ENCODE measurements at places on chromosomes 11 and 22.
A peak's percentile ranks its signal among the peaks of the same experiment; 100 is the strongest.

DNA sequence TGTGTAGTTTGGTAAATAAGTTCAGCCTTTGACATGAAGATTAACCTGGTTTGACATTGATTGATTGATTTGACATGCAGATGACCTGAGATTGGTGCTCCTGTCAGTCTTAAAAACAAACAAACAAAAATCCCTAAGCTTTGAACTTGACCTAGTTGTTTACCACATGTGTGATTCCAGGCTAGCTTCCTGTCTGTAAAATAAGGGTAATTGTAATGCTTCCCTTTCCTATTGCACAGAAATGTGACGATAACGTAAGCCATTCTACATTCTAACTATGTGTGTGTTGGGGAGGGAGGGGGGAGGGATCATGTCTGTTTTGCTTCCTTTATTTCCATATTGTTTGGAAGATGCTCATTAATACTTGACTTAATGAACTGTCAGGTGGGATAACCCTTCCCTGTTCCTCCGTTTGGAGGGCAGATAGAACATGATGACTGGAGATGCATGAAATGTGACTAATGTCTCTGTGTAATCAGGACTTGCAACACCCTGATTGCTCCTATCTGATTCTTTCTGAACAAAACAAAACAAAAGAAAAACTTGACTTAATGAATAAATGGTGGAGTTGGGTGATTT, 106.1 kb upstream of the CLMP start:
- no peak for DNase-seq

DNA sequence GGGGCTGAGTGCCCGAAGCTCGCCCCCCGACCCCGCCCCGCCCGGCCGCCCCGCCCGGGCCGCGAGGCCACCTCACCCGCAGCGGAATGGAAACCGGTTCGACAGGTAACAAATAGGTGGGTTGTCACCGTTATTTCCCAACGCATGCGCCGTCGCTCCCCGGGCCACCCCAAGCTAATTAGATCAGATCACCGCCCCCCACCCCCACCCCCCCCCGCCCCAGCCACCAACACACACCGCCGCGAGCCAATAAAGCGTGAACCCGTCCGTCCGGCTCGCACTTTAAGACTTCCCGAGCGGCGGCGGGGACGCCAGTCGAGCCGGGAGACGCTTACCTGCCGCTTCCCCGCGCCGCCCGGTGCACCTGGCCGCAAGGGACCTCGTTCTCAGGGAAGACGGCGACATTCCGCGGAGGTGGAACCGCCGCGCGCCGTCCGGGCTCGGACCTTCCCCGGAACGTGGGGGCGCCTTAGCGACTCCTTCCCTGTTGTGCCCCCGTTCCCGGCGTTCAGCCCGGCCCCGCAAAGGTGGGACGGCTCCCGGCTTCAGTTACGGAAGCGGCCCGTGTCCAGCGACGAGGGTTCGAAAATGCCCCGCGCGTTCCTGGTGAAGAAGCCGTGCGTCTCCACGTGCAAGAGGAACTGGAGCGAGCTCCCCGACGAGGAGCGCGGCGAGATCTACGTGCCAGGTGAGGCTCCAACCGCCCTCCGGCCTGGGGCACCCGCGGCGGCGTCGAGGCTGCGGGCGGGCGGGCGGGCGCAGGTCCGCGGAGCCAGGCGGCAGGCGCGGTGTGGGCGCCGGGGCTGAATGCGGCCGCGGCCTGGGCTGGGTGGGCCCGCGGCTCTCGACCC, at the start of gene OVOL1:
Gene OVOL1, plus strand, starts transcription at position 278 of the 851 bp plus-strand sequence. Its CDS starts 311 bp downstream, at position 589.
- no peak for DNase-seq

- DNase-seq = no peak
Observed at GRCh38 chr11:12441231-12441861, 64.0 kb downstream of the PARVA start.

GRCh38 chr11:119093942-119094815, 7.5 kb downstream of the DPAGT1 start:
- DNase-seq = peak; percentile 39

DNA sequence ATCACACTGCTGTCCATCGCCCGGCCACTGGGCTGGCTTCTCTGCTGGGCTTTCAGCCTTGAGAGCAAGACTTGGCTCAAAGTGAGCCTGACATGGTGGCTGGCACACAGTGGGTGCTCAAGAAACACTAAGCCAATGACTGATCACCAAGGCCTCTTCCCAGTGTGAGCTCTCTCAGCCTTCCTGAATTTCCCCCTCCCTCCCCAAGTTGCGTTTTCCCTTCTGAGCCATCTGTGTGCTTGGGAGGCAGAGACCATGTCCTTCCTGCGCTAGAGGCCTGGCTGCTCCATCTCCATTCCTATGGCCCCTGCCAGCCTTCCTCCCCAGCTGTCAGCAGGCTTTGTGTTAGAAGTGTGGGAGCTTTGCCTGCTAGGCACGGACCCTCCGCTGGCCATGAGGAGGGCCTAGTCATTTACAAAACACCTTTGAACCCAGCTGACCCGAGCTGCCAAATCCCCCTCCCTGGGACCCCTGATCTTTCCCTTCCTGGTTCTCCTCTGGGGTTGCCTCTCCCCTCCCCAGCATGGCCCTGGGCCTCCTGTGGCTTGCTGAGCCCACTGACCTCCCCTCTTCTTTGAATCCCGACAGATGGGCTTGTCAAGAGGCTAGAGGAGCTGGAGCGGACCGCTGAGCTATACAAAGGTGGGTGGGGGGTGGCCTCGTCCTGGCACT, 13.2 kb downstream of the PICK1 start:
- no peak for DNase-seq

GRCh38 chr11:128865490-128865889, 1.6 kb downstream of the KCNJ1 start:
- no peak for DNase-seq

- no peak for DNase-seq
Observed at GRCh38 chr11:128501632-128502549, 85.5 kb downstream of the ETS1 start.

DNA sequence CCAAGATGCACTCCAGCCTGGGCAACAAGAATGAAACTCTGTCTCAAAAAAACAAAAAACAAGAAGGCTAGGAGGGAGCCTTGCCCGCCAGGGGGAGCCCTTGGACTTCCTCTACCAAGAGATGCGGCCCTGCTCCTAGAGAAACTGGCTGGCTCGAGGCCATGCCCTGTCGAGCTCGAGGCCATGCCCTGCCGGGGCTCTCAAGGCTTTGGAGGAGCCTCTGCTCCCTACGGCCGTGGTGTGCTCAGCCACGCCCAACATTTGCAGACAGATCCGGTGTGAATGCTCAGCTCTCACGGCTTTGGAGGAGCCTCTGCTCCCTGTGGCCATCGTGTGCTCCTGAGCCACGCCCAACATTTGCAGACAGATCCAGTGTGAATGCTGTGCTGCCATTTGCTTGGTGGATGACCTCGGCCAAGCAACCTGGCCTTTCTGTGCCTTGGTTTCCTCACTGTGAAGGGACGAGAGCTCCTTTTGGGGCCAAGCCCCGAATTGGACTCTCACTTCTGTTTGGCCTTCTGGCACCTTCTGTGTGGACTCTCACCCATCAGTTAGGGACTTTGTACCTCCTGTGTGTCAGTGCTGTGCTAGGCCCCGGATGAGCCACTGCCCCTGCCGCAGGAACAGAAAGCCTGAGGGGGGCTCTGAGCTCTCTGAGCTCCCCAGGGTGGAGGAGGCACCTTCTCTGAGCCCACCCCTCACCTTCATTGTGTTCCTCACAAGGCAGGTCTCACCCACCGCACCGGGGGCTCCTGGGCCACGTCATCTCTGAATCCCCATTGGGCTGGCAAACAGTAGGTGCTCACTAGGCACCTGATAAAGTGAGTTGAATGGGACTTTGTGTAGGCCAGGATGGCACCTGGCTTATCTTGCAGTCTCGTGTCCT, 14.1 kb downstream of the C11orf24 start:
- DNase-seq = peak; percentile 82

- no peak for DNase-seq
Observed at GRCh38 chr11:21710809-21711208, 482.1 kb upstream of the ANO5 start.

DNA sequence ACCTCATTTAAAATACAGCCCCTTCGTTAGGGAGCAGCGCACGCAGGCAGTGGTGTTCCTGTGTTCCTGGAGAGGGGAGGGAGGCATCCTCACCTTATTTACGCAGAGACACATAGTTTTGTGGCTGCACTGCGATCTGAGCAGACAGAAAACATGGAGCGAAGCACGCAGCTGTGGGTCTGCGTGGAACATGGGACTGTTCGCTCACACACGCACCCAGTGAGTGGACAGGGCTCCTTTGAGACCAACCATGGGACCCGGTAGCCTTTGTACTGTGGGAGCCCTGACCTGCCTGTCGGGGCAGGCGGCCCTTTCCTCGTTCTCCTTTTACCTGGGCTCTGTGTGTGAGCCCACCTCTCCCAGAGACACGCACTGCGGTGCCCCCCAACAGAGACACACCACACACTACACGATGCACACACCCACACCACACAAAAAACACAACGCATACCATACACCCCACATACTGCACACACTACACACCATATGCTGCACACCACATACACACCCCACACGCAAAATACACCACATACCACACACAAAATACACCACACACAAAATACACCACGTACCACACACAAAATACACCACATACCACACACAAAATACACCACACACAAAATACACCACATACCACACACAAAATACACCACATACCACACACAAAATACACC, 1245.7 kb downstream of the BRD1 start:
- no peak for DNase-seq

DNA sequence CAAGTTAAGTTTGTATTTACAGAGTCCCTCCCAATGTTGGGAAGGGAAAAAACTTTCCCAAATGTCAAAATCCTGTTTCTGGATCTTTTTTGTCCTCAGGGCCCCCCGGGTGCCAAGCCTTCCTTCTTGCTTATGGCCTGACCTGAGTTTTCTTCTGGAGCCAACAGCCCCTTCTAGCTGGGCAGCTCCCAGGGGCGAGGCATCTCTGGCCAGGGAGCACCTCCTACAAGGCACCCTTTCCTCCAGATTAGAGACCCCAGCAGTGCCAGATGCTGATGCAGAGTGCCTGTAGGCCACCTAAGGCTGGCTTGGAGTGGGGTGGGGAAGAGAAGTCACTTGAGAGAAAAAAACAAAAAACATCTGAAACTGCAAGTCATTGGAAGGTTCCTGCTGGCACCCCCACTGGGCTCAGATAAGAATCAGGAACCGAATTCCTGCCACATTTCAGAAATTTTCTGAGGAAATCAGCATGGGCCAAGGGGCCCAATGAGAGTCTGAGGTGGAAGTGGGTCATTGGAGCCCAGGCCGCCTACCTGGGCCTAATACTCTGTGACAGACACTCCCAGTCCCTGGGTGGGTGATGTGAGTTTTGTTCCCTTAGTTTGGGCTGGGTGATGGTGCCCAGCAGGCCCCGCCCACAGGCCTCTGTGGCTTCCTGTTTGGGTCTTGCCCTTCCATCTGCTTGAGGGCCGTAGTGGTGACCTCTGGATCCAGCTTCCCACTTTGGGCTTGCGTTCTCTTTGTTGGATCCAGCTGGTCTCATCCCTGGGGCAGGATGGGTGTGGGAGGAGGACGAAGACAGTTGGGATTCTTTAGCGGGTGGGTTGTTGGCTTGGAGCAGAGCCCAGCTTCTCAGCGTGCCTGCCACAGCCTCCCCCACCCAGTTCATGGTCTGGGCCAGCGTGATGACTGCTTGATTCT, 40.6 kb downstream of the PARVA start:
- no peak for DNase-seq

- DNase-seq = no peak
Observed at GRCh38 chr11:127390465-127390864, 389.9 kb upstream of the KIRREL3 start.

DNA sequence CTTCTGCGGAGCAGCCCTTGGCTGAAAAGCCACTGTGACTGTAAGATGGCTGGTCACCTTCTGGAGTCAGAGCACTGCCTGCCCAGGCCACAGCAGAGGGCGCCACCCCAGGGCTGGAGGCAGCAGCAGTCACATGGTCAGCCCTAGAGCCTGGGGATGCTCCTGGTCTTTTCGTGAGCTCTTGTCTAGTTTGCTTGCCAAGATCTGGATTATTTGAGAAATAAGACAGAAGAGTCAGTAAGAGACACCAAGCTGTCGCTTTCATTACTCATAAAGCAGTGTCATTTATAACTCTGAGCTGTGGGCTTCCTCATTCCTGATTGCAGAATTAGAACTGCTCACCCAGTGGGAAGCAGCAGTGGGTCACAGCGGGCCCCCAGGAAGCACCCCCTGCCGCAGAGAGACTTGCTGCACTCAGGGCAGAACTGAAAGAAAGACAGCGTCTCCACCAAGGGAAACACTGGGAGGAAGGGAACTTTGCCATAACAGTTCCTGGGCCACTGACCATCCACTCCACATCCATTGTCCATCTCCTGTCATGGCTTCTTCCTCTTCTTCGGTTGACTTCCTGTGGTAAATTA, 56.7 kb downstream of the PPP6R2 start:
- no peak for DNase-seq

DNA sequence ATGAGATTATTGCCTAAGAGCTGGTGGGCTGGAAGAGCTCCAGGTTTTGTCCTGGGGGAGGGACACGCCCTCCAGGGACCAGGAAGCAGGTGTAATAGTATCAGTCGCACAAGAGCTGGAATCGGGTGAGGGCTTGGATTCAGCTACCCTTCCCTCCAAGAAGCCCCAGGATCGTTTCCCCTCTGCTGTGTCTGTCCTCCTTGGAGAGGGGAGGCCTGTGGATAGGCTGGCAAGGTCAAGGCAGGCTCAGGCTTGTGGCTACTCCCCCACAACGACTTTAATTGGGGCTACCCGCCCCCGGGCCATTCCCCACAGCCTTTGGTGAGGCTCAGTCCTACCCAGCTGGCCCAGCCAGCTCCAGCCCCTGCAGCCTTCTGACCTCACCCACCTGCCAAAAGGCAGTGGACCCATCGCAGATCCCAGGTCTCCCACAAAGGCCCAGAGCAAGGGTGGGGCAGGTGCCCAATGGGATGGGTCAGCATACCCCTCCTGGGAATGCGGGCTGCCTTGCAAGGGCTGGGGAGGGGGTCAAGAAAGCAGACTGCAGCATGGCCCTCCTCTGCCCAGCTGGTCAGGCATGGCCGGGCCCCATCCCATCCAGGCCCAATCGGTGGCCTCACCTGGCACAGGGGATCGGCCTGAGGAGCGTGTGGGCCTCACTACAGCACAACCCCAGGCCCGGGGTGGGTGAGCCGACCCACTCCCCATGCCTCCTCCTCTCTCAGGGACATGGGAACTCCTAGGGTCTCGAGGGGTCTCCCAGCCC, 1.0 kb downstream of the CTSD start:
- DNase-seq = no peak

DNA sequence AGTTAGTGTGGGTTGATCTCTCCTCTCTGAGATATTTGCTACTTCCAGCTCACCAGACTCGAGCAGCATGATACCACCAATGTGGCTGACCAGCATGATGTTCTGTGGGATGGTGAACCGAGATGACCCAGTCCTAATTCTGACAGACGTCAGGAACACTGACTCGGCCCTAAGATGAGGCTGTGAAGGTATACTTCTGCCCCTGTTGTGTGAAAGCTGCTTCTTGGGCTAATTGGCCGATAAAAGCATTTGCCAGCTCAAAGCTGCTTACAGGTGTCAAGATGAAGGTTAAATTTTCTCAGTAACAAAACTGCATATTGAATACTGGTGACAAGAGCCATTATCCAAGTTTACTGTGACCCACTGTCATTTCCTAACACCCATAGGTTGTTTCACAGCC, 151.4 kb downstream of the BRD1 start:
- no peak for DNase-seq

- no peak for DNase-seq
Observed at GRCh38 chr11:35602160-35602793, 16.0 kb upstream of the FJX1 start.

Data from stimulated activated CD4-positive, alpha-beta T cell treated with anti-CD3 and anti-CD28 coated beads, TNF-alpha, amount 100 ng/mL, for 1 hour (primary cell).